Esophagus squamous epithelium (tissue), 5 donors: ENCODE measurements at places on chromosomes 11 and 22.

GRCh38 chr11:117822074-117823033 is 2.2 kb downstream of the FXYD2 start:
- no peak for DNase-seq

- no peak for DNase-seq
These were observed 11.8 kb upstream of the CD5 start for GRCh38 chr11:61090521-61090920.

- no peak for DNase-seq
These were observed 3.8 kb downstream of the SMTNL1 start for GRCh38 chr11:57541169-57541568.

GRCh38 chr11:23933721-23934120 is 563.1 kb upstream of the LUZP2 start:
- DNase-seq: no peak

DNA sequence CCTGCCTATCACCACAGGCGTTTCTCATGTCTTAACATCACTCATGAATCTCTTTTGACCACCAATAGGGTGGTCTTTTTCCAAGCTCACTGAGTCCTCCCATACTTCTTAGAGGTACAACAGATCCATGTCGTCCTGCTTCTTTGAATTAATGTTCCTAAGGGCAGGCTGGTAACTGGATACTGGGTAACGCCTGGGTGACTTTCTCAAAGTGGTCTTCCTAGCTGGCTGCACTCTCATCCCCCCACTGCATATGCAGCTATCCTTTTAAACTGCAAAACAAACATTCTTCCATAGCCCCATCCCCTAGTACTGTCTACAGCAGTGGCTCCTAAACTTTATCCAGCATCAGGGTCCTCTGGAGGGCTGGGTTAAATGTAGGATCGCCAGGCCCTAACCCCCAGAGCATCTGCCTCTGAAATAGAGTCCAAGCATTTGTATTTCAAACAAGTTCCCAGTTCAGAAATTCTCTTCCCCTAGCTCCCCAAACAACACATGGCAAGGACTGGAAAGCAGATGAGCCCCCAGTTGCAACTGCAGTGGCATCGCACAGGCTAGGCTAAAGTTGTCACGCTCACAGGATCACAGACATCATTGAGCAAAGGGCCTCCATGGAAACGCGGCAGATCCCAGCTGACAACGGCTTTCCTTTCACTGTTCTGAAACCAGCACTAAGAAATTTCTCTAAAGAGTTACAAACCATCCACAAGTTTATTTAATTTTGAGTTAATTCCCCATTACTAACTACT is 204.9 kb downstream of the LARGE1 start:
- DNase-seq: no peak

- DNase-seq: no peak
These were observed 229.7 kb downstream of the CEP164 start for GRCh38 chr11:117557361-117557760.

GRCh38 chr22:46761017-46761416 is 1.4 kb upstream of the TBC1D22A start:
- DNase-seq: no peak

- DNase-seq: no peak
These were observed 130.5 kb downstream of the GRIA4 start for GRCh38 chr11:105740164-105740903.

DNA sequence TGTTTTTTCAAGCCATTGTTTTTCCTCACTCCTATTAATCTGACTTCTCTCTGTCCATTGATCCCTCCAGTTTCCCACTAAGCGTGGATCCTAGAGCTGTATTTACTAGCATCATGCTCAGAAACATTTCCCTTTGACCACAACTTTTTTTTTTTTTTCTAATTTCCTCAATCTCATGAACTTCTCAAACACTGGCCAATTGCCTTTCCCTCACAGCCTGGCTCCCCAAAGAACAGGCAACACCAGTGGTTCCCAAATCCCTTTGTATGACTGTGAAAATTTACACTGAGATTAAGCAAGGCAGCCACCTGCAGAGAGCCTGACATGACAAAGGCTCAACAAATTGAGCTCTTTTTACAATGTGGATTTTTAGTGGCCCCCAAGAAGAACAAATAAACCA is 1.4 kb upstream of the TPP1 start:
- DNase-seq: no peak

- DNase-seq: no peak
These were observed 50.0 kb downstream of the PIK3C2A start for GRCh38 chr11:17157761-17158160.

GRCh38 chr11:118953265-118953664 is 2.8 kb upstream of the UPK2 start:
- DNase-seq: no peak

DNA sequence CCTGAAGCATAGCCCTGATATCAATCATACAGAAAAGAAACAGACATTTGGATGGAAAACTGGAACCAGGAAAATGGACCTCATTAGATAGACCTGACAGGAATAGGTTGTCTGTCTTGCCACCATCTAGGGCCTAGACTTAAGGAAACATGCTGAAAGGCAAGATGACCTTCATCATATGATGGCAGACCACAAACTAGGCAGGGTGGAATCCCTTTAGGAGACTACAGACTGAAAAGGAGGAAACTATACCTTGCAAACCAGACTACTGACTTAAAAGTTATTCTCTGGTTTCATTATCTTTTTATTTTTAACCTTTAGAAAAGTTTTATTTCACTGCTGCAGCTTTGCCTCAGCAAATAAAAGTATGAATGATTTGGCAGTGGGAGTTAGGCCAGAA is 20.3 kb downstream of the SBF2 start:
- no peak for DNase-seq

DNA sequence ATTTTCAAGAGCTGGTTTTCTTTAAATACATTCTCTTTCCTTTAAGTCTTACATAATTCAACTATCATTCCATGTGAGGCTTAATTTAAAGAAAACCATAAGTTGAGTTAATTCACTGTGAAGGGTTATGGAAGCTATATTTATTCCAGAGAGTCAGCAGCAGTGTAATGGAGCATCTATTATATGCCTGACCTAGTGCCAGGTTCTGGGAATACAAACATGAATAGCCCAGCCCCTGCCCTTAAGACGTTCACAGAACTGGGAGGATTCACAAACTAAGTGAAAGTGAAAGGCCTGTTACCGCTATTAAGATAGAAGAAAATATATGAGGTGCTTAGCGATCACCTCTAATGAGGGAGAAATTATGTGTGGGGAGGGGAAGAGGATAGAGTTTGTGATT is 408.9 kb upstream of the CCDC90B start:
- DNase-seq: no peak

DNA sequence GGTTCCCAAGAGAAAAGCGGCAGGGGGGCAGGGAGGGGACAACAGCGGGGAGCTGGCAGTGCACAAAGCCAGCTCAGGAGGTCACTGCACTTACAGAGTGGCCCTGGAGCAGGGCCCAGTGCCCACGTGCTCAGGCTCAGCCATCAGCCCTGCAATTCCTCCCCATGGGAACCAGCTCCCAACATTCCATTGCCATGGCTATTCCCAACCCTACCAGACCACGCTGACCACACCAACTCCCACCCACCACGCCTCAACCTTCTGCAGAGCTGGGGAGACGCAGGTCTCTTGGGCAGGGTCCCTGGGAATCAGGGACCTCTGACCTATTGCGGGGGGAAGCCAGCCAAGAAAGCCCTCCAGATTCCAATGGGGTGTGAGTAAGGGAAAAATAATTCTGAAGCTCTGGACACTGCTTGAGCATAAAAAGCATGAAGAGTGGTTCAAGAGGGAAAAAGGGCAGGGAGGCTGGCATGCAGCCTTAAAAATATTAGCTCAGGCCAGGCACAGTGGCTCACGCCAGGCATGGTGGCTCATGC is 38.3 kb upstream of the TFIP11 start:
- no peak for DNase-seq

GRCh38 chr22:29202212-29203192 is 3.2 kb upstream of the EMID1 start:
- no peak for DNase-seq

DNA sequence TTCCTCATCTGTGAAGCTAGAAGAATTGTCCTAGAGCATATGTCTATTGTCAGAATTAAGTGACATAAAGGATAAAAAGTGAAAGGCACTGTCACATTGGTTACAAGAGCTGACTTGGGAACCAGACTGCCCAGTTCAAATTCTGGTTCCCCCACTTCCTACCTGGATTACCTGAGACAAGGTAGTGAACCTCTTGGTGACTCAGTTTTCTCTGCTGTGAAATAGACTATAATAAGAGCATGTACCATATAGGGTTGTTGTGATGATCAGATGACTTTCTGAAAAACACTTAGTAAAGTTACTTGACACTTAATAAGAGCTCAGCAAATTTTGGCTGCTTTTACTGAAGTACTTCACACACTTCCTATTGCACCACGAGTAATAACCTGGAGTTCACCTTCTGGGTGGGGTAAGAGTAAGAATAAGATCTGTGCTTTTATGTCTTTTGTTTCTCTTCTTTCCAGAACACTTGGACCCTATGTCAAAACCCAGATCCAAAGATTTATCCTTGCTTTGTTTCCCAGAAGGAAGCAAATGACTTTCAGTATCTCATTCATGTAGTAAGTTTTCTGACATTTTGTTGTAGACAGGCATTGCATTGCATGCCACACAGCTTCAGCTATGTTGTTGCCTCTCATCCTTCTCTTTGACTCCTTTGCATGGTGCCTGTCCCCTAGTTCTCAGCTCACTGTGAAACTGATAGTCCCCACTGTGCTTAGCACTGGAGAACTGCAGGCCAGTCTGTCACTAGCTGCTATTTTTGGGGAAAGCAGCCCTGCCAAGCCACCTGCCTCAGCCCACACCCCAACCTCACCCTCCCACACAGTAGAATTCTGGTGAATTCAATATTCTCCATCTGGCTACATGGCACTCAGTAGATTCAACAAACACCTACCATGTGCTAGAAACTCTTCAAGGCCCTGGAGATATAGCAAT is 121.8 kb upstream of the POU2AF2 start:
- DNase-seq: no peak

- no peak for DNase-seq
These were observed 2.7 kb upstream of the PTPRJ start for GRCh38 chr11:47977623-47978022.

DNA sequence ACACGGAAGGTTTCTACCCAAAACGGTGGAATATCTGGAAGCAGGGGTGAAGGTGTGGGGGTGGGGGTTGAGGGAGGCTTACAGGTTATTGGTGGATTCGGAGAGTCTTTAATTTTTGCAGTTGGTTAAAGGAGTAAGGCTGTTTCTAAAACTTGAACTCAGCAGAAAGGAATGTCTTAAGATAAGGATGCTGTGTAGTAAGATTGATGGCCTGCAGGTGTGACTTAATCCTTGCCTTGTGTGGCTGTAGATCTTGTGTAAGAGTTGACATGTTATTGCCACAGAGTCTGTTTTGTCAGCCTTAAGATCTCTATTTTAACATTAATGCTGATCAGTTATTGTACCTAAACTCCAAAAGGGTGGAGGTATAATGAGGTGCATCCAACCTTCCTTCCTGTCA is 16.4 kb upstream of the OR6M1 start:
- no peak for DNase-seq

- DNase-seq: no peak
These were observed 53.5 kb upstream of the MYEOV start for GRCh38 chr11:69240332-69241074.

DNA sequence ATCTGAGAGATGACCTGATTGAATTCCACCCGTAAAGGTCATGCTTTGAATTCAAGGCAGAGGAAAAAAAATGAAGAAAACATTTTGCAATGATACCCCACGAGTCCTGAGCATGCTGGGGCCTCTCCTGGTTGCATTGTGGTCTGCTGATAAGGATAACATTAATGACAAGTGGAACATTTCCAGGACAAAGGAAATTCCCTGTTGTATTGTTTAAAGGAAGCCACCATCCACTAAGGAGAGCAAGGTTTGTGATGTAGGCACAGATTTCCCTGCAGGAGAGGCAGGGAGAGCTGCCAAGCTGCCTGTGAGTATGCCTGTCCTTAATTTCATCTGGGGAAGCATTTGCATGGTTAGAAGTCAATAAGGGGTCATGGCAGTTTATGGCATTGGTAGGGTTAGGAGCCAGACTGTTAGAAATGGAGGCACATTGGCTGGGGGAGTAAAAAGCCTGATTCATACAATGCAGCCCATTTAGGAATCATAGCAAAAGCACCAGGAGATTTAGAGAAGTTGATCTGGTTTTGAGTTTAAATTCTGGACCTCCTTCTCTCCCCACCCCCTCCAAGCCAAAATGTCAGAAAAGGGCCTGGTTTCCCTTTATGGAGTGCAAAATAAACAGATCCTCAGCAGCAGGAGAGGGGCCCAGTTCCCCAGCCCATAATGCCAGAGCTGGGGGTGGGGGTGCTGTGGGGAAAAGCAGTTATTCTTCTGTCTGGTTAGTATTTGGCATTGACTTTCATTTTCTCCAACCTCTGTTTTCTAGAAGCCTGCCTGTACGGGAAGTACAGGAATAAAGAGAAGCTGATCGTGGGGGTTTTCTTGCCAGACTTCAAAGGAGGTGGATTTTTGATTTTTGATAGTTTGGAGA is 22.1 kb downstream of the FLI1 start:
- DNase-seq: no peak

DNA sequence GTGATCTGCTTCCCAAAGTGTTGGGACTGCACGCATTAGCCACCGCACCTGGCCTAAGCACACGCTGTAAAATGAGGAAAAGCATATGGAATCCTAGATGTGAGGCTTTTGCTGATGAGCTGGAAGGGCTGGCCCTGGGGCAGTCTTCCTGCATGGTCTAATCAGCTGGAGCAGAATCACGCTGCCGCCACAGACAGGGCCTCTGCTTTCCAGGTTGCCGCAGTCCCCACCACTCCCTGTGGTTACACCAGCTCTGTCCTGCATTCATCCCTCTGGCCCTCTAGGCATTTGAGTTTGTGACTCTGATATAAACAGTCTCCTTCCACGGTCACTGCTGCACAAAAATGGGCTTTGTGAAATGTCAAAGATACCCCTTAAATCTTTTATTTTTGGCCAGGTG is 17.1 kb downstream of the RPS6KA4 start:
- DNase-seq: no peak

- no peak for DNase-seq
These were observed 66.2 kb downstream of the ALX4 start for GRCh38 chr11:44243595-44244343.

- DNase-seq: no peak
These were observed 5.6 kb downstream of the ZBTB16 start for GRCh38 chr11:114065094-114065493.

- no peak for DNase-seq
These were observed 165.5 kb upstream of the C11orf58 start for GRCh38 chr11:16572945-16573344.
